ENCODE measurements at places on chromosomes 2 and 18. TPM values are rescaled to one million over a fixed set of nuclear protein-coding genes. Genes with fewer than 3 reads are reported as not detected.

The SH3RF3 gene
- 0.44 TPM for total RNA-seq

The SERPINB13 gene
- total RNA-seq = not detected

The C2orf66 gene
- not detected for total RNA-seq

The LIPT1 gene
- 4.3 TPM for total RNA-seq

The NBAS gene
- 37.1 TPM for total RNA-seq

Measured in activated CD8-positive, alpha-beta memory T cell treated with anti-CD3 and anti-CD28 coated beads for 36 hours (primary cell).